GF-D8 (cell line): ENCODE measurements at places on chromosomes 2 and 18.
A peak's percentile ranks its signal among the peaks of the same experiment; 100 is the strongest.

- peak; percentile 11 for DNase-seq
These were observed 64.1 kb downstream of the EIF2AK3 start for GRCh38 chr2:88563129-88563528.

- DNase-seq: no peak
These were observed 141.8 kb downstream of the GRB14 start for GRCh38 chr2:164479460-164479859.

GRCh38 chr2:232908695-232909094 is 38.6 kb downstream of the SNORC start:
- DNase-seq: no peak

- DNase-seq: no peak
These were observed 26.1 kb upstream of the FAM237A start for GRCh38 chr2:206616151-206616550.

DNA sequence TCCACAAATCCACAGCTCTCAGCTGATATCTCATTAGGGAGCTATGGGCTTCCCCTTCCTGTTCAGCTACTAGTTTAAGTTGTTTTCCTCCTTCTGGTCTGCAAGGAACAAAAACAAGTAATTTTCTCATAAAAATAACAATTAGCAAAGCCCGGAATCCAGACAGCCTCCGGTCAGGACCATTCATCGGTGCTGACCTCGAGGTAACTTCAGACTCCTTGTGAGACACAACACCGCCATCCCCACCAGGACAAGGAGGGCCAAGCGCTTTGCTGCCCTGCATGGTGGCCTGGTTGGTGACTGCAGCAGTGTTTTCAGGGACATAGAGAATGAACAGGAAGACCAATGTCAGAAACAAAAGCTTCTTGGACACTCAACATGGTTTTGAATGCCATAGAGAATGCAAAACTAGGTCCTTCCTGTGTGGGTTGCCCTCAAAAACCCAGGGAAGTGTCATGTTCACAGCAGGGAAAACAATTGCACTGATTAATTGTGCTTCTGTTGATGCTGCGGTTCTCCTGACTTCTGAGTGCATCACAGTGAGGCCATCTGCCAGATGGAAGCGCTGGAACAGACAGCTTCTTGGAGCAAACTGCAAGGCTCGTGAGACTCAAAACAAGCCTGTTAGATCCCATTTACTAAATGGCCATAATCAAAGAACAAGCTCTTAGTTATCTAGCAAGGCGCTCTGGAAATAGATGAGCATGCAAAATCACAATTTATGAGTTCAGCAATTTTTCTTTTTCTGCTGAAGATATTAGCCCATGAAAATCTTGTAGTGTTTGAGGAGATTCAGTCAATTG is 77.1 kb downstream of the HS1BP3 start:
- DNase-seq: no peak

- DNase-seq: no peak
These were observed 391.6 kb downstream of the NBAS start for GRCh38 chr2:15169326-15170069.

DNA sequence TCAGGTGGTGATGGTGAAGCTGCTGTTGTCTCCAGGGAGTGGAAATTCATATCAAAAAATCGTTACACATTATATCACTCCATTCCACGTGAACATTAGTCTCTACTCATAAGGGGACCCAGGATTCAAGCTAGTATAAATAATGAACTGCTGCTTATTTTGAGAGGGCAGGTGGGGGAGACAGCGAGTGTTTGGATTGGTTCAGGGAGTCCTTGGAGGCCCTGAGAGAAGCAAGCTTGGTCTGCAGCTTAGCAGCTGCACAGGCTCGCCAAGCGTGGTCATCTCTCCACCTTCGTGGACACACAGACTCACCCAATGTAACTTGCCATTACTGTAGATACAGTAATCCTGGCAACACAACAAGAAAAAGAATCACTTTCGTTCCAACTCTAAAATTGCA is 177.6 kb downstream of the ZNF521 start:
- no peak for DNase-seq

- peak; percentile 97 for DNase-seq
These were observed 53.8 kb upstream of the TMEM87B start for GRCh38 chr2:112001136-112001715.

GRCh38 chr2:75894170-75894569 is 183.5 kb upstream of the GCFC2 start:
- DNase-seq: no peak

DNA sequence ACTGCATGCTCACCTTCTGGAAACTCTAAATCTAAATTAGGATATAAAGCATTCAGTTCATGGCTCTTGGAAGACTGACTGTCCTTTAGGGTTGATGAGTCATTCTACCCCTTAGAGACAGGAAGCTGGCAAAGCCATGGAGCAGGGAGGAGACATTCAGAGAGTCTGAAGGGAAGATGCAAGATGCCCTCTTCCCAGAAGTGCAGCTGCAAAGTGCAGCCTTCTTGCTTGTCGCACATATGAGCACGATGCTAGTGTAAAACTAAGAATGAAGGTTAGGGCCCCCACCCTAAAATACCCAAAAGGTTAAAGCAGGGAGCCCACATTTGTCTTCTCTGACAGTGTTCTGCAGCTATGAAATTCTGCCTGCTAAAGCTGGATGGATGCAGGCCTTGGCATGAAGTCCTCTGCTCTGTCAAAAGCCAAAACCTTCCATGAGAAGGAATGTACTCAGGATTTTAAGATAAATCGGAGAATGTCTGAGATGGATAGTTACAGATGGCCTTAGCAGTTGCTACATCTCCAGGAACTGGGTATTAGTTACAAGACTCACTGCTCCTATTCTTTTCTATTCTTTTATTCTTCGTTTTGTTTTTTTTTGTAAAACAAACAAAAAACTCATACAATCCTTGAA is 89.7 kb downstream of the POLE4 start:
- no peak for DNase-seq

DNA sequence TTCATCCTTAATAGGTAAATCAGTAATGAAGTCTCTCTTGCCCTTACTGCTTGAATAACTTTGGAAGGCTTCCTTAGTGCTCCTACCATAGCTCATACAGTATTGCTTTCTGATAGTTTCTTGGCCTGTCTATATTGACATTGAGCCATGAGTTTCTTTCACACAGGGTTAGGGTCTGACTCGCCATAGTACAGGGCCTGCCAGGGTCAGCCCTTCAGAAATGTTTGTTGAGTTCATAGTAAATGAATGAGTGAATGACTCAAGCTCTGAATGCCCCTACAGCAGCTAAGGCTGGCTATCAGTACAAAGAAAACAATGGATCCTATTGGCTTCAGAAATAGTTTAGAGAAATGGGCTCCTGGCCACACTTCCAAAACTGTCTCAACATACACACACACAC is 65.0 kb upstream of the LRATD1 start:
- no peak for DNase-seq

DNA sequence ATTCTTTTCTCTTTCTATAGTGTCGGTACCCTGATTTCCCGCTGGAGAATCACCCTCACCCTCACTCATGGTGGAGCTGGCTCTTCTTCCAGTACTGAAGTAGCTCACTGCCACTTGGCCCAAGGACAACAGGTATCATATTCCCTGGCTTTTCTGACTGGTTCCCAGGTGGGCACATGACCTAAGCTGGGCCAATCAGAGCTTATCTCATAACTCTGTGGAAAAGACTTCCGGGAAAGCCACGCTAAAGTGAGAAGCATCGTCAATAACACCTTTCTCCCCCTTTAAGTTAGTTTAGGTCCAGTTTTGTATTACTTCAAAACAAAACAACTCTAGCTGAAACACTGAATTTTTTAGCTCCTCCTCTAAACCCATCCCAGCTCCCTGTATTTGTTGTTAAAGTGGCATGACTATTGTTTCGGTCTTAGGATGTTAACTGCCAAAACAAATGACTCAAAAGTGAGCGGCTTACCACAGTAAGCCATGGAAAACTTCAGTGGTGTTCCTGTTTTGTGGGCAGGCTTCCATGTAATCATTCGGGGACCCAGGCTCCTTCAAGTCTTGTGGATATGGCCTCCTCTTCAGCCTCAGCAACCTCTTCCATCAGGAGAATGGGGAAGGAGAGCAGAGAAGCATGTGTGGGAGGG is 137.4 kb upstream of the DLX2 start:
- no peak for DNase-seq

DNA sequence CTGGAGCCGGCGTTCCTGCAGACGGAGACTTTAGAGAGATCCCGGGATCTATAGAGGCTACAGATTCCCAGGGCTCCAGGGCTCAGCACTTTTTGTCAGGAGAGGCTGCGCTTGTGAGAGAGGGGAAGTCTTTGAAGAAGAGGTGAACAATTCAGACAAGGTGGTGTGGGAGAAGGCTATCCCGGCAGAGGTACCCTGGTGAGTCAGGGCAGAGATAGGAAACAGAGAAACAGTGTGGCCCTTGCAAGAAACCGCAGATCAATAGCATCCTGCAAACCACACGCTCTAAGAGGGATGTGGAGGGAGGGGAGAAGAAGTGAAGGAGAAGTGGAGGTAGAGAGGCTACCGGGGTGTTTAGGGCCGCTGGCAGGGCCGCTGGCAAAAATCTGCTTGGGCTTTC is 160.5 kb upstream of the APCDD1 start:
- no peak for DNase-seq

GRCh38 chr2:70240599-70240998 is 7.8 kb downstream of the TIA1 start:
- no peak for DNase-seq

GRCh38 chr2:178933493-178933892 is 116.4 kb downstream of the CCDC141 start:
- no peak for DNase-seq

GRCh38 chr18:51569153-51569552 is 371.7 kb upstream of the MEX3C start:
- no peak for DNase-seq

GRCh38 chr2:235043762-235044500 is 92.1 kb downstream of the SH3BP4 start:
- no peak for DNase-seq

- DNase-seq: no peak
These were observed 13.3 kb downstream of the TUBB6 start for GRCh38 chr18:12321333-12321732.

DNA sequence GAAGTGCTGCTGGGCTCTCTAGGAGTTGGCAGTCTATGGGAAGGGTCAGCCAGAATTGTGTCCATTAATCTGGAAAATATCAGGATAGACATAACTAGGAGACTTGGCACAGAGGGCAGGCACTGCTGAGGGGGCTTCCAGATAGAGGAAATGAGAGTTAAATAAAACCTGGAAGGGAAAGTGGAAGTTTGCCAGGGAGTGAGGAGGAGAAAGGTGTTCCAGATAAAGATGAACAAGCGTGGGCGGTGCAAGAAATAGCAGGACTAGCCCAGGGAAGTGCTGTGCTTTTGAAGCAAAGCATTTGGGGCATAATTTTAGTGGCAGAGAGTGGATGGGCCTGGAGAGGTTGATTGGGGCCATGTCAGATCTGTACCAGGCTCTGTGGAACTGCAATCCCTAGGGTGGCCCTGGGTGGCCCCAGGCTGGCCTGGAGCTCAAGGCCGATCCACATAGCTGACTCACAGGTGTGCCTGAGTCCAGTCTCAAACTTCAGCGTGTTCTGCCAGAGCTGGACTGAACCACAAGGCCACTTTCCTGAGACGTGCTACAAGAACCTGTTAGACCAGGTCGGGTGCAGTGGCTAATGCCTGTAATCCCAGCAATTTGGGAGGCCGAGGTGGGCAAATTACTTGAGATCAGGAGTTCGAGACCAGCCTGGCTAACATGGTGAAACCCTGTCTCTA is 26.9 kb downstream of the GALM start:
- no peak for DNase-seq

DNA sequence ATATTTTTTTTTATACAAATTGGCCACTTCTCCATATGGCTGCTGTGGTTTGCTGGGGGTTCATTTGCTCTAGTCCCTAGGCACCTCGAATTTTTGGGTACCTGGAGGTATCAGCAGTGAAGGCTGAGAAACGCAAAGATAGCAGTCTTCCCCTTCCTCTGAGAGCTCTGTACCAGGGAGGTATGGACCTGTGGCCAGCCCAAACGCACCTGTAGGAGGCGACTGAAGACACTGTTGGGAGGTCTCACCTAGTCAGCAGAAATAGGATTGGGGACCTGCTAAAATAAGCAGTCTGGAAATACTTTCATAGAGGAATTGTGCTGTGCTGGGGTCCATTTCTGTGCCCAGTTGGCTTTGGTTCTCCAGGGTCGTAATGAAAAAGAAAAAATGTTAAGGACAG is 292.2 kb upstream of the CYP26B1 start:
- no peak for DNase-seq

DNA sequence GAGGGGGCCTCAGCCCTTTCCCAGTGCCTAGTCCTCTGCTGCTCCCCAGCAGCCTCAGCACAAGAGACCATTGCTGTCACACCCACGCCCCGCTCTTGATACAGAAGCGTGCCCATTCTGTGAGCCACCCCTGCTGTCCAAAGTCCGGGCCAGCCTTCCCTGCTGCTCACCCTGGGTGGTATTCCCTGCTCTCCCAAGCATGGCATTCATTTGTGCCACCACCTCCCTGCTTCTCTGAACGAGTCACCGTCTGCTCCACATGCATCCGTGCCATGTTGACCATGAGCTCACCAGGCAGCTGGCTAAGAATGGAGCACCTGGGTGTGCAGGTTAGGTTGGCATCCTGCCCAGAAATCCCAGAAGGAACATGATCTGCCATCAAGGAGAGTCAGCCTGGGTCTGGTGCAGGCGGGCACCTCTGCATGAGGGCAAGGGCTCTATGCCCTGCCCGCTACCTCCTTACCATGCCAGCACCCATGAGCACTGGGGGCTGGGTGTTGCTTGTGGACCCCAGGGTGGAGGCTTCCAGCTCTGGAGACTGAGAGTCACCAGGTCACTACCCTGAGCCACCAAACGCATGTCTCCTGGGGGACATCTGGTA is 63.0 kb downstream of the TWIST2 start:
- DNase-seq: no peak

DNA sequence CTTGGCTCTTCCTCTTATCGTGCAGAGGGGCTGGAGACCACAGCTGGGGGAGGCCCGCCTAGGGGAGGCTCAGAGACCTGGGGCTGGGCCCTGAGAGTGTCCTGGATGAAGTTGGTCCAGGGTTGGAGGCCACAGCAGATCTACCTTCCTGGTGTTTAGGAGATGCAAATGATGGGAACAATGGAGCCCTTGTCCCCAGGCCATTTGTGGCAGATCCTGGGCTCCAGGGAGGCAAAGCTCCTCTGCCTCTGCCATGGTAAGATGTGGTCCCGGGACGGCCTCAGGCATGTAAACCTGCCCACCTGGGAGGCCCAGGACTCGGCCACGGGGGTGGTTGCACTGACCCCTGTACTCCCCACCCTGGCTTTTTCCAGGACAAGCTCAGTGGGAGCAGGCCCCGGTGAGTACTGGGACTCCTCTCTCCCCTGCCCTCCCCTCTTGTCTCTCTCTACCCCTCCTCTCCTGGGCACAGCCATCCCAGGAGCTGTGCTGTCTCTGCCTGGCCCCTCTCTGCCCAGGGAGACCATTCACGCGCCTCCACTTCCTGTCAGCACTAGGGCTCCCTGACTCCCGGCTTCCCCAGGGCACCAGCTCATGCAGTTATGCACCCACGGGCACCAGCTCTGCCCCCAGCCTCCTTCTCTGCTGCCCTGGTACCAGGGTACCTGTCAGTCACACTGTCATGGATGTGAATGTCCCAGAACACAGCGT is 10.9 kb downstream of the SH2D6 start:
- DNase-seq: no peak

- no peak for DNase-seq
These were observed 124.1 kb downstream of the ANKRD30BL start for GRCh38 chr2:132037527-132038178.
